ENCODE measurements at places on chromosomes 2 and 18. TPM values are rescaled to one million over a fixed set of nuclear protein-coding genes. Genes with fewer than 3 reads are reported as not detected.

The TGFBRAP1 gene
- 11.2 TPM for total RNA-seq

The RAPGEF4 gene
- 10.9 TPM for total RNA-seq

The ATP8B1 gene
- total RNA-seq, result 6.4 TPM

The NPHP1 gene
- 3.2 TPM for total RNA-seq

The C2orf72 gene
- total RNA-seq, result not detected

The EVX2 gene
- total RNA-seq, result not detected

The ESPNL gene
- 0.26 TPM for total RNA-seq

The CCBE1 gene
- total RNA-seq, result 1.2 TPM

DNA sequence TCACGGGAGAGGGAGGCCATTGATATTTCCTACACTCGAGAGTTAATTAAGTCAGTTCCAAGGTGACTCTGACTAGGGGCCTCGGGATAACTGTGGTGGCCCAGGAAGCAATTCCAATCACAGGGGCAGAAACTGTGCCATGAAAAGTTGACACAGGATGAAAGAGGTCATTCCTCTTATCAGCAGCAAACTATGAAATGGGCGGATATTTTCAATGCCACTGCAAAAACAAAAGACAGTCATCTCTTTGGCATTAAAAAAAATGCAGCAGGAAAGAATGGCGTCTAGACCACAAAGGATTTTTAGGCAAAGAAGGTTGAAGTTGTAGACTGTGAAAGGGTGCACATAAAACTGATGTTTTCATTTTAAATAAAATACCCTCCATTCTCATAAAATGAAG is 50.0 kb downstream of the TGIF1 start:
- no peak for DNase-seq

DNA sequence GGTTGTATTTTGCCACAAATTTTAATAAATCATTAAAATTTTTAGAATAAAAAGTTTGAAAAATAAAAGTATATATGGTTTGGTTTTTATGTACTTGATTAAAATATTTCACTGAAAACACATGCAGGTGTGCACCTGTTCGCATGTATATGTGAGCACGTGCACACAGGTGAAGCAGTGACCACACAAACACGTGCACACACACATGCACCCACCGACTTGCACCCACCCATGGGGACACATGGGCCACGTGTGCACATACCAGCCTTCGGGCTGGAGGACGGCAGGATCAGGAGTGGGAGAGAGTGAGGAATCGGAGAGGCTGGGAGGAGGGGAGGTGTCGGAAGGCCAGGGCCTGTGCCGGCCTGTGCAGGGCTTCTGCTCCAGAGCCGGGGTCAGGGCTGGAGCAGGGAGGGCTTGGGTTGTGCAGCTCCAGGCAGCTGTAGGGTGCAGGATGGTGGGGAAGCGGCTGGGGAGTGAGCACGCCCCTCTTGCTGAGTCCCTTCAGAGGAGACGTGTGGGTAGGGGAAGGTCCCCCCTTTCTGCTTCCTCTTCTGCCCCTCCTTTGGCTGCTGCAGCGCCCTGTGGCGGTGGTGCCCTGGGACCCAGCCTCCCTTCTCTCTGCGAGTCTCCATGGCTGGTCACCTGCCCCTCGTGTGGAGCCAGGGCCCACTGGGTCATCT is 106.9 kb upstream of the HDAC4 start:
- DNase-seq, result no peak

DNA sequence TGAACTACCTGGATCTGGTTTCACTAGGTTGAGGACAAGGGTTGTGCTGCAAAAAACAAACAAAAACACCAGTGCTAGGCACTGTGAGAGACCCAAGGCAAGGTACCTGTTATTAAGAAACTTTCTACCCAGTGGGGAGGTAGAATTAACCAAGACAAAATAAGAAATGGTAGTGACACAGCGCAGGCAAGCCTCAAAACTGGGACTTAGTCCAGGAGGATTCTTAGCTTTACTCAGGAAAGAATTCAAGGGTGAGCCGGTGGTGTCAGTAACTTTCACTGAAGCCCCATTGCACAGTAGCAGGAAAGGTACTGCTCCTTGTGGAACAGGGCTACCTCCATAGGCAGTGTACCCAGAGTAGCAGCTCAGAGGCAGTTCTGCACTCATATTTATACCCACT is 131.6 kb downstream of the SCG2 start:
- DNase-seq, result no peak

GRCh38 chr18:8498905-8499304 is 110.3 kb upstream of the RAB12 start:
- DNase-seq, result no peak

DNA sequence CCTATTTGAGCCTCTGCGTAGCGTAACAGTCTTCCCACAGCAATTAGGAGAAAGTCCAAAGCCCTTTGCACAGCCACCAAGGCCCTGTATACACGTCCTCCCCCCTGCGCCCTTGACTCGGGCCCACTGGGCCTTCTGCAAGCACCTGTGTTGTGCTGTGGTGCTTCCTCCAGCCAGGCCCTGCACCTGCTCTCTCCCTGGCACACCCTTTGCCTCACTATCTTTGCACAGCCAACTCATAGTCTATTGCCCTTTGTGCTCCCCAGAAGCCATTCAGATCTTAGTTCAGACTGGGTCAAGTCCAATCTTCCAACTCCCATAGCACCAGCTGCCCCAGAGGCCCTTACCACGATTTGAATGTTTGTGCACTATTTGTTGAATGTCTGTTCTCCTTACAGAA is 271.6 kb upstream of the MGAT5 start:
- DNase-seq, result no peak

DNA sequence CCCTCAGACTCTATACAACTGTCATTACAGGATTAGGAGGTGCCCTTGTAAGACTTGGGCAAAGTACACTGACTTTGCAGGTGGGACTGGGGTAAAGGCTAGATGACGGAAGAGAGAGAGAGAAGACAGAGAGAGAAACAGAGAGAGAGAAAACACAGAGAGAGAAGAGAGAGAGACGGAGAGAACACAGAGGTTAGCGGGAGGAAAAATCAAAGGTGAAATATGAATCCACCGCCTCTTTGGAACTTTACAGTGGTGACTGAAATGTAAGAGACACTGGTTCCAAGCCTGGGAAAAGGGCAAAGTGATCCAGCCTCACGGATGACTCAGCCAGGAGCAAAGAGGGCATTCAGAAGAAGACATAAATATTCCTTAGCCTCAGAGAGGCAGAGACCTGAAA is 25.1 kb upstream of the CAB39 start:
- DNase-seq, result no peak

DNA sequence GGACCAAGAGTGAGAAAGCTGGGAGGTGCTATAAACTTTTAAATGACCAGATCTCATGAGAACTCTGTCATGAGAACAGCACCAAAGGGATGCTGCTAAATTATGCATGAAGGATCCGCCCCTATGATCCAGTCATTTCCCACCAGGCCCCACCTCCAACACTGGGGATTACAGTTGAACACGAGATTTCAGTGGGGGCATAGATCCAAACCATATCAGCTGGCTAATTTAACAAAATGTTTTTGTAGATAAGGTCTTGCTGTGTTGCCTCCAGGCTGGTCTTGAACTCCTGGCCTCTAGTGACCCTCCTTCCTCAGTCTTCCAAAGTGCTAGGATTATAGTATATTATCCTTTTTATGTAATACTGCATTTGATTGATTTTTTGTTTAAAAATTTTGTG is 56.0 kb downstream of the NBEAL1 start:
- no peak for DNase-seq

DNA sequence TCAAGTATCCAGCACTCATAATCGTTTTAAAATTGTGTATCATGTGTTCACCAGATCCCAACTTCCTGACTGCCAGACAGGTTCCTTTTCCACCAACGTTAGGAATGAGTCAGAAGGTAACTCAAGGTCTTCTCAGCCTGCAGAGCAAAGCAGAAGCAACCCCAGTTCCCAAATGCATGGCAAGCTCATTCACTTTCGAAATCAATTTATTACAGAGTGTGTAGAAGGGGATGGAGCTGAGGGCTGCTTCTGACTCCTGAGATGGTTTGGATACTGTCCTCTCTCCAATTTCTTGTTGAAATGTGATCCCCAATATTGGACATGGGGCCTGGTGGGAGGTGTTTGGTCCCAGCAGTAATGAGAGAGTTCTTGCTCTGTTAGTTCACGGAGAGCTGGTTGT is 114.5 kb downstream of the PIEZO2 start:
- no peak for DNase-seq

- DNase-seq, result no peak
Measured at GRCh38 chr2:176814274-176814673, 398.3 kb upstream of the HNRNPA3 start.

DNA sequence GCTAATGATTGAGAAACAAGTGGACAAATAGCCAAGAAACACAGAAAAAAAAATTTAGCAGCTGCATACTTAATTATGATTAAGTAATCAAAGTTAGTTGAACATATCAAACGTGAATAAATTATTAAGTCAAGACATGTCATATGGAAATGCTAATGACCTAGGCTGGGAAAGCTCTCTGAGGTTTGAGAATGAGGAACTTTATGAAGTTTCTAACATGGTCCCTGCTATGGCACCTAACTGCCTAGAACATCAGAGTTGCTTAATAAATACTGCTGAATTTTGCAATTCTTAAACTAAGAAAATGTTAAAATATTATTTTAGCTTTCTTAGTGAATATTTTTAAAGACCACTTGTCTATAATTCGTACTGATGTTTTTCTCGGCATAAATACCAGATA is 99.8 kb downstream of the AFF3 start:
- DNase-seq, result no peak

GRCh38 chr18:47317824-47318508 is 66.5 kb upstream of the SKOR2 start:
- no peak for DNase-seq

- DNase-seq, result peak; percentile 59
Measured at GRCh38 chr2:19632403-19632991, 269.3 kb downstream of the TTC32 start.

DNA sequence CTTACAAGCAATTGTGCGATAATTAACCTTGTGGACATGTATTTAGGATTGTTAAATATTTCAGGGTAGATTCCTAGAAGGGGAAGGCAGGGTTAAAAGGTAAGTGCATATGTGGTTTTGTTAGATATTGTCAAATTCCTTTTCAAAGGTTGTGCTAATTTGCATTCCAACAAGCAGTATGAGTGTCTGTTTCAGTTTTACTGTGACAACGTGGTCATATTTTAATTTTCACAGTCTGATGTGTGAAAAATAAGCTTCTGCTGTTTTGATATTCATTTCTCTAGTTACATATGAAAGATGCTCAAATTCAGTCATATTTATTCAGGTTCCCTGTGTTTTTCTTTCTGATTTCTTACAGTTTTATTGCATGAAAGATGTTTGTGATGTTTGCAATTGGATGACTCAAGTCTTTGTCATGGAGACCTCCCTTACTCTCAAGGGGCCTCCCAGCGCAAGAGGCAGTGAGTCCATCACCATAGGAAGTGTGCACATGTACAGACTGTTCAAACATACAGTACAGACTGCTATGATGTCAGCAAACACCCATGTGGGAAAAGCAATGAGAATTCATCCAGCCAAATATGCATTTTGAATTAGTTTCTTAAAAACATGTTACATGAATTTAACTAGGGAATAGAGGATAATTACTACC is 310.8 kb downstream of the GALR1 start:
- DNase-seq, result no peak

GRCh38 chr2:16009560-16009959 is 69.2 kb downstream of the MYCN start:
- DNase-seq, result no peak

DNA sequence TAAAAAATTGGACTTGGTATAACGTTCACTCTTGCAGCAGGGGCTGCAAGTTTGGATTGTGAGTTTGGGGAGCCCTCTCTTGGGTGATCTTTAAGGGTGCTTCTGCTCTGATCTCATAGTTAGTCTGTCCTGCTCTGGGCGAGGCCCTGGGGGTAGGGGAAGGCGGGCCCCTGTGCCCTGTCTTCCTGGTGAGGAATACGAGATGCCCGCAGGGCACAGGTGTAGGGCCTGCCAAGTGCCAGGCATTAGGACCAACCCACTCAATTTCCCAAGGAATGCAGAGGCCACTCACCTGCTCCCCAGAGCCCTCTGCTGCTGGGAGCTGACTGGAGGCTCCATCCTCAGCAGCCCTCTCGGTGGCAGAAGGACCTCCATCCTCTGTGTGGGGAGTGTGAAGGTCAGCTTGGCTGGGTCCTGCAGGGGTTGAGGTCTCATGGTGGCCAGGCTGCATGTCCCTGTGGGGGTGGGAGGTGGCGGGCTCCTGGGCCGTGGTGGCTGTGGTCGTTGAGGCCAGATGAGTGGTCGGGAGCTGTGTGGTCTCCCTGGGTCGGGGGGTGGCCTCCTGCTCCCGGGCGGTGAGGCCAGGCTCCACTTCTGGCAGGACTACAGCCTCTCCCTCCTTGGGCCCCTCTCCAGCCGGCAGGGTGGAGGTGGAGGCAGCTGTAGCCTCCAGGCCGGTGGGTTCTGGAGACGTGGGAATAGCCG is 21.3 kb downstream of the SDC1 start:
- no peak for DNase-seq

- DNase-seq, result no peak
Measured at GRCh38 chr2:151157000-151157735, 104.5 kb downstream of the RBM43 start.

GRCh38 chr18:78304192-78305164 is 675.1 kb upstream of the SALL3 start:
- DNase-seq, result no peak

DNA sequence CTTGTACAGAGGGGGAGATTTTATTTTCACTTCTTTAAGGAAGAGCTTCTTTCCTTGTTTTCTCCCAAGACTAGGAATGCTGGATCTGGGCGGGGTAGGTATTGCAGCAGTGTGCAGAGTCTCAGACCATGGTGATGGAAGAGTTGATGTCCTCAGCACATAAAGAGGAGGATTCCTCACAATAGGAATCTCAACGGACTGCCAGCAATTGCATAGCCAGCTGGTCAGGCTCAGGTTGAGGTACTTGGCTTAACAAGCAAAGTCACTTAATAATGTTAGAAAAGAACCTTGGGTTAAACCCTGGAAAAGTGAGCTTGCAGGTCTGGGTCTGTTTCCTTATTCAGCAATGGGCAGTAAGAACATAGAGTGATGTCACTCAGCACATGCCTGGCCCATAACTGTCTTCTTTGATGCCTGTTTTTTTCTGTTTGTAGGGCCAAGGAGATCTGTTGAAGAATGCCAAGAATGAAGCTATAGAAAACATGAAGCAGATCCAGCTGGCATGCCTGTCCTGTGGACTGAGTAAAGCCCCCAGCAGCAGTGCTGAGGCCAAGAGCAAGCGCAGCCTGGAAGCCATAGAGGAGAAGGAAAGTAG is 342.1 kb downstream of the PLCL1 start:
- DNase-seq, result no peak

DNA sequence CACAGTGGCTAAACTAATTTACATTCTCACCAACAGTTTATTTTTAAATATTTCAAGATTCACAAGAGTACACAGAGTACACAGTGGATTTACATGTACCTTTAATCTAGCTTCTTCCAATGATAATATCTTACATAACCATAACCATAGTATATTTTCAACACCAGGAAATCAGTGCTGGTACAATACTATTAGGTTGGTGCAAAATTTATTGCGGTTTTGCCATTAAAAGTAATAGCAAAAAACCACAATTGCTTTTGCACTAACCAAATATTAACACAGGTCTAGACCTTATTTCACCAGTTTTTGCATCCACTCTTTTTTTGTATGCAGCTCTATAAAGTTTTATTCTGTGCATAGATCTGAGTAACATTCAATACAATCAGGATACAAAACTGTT is 163.0 kb downstream of the SCG2 start:
- no peak for DNase-seq

- no peak for DNase-seq
Measured at GRCh38 chr18:56727399-56727798, 76.2 kb downstream of the WDR7 start.

GRCh38 chr18:23067236-23067635 is 68.0 kb upstream of the CABLES1 start:
- DNase-seq, result no peak

Data from left cardiac atrium (tissue), 4 donors.